ENCODE measurements at places on chromosomes 16 and 17. TPM values are rescaled to one million over a fixed set of nuclear protein-coding genes. Genes with fewer than 3 reads are reported as not detected.

The SLC13A2 gene
- not detected for total RNA-seq

DNA sequence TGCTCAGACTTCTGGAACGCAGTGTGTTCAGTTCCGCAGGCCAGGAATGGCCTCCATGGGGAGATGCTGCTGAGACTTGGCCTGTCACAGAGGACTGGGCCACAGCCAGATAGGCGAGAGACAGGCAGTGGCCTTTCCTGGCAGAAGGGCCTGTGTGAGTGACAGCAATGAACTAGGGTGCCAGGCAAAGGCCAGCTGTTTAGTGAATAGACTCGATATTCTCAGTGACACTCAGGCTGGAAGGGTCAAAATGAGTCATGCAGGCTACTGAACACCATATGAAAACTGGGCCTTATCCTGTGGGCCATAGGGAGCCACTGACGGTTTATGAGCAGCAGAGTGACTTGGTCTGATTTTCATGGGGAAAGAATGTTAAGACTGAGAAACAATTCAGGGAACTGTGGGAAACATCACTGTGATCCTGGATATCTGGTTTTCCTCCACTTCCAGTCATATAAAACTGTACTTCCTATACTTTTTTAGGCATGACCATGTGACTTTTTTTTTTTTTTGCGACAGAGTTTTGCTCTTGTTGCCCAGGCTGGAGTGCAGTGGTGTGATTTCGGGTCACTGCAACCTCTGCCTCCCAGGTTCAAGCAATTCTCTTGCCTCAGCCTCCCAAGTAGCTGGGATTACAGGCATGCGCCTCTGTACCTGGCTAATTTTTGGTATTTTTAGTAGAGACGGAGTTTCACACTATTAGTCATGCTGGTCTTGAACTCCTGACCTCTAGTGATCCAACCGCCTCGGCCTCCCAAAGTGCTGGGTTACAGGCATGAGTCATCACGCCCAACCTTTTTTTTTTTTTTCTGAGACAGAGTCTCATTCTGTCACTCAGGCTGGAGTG, 5.2 kb upstream of the NUBP1 start:
- DNase-seq, result peak; percentile 85

The CCL3 gene
- total RNA-seq, result not detected

The PRAC2 gene
- not detected for total RNA-seq

The DNAAF1 gene
- not detected for total RNA-seq
